ENCODE measurements at places on chromosomes 6 and 20.
A peak's percentile ranks its signal among the peaks of the same experiment; 100 is the strongest.

GRCh38 chr6:121596441-121596840 is 161.0 kb downstream of the GJA1 start:
- DNase-seq: no peak

DNA sequence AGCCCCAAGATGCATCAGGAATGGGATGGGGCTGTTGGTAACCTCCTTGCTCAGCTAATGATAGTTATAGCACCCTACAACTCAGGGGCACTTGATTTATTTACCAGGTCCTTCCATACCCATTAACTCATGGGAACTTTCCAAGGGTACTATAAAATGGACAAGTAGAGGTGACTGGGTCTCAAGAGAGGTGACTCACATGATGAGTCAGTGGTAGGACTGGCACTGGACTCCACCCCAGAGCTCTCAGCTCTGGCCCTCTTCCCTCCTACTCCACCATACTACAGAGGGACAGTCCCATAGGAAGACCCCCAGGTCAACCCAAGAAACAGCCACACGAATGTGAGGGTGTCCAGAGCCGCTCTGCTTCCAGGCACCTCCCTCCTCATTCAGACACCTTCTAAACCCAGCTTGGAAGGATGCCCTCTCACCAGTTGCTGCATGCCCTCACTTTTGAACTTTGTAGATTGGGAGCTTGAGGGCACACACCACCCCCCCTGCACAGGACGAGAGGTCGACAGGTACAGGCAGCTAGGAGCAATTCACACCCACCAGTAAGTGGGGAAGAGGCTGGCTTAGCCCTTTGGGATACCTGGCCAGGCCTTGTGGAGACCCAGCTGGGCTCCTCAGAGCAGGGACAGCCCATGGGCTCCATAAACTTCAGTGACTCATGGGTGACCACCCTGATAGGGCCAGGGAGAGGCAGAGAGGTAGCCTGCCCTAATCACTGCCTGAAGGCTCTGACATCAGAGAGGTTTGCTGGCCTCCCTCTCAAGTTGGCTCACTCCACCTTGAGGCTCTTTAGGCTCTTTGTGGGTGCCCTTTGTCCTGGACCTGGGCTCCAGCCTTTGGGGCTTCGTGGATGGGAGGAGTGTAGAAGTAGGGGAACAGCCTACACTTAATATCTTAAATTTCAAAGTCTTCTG is 81.6 kb upstream of the MLN start:
- peak; percentile 64 for DNase-seq

DNA sequence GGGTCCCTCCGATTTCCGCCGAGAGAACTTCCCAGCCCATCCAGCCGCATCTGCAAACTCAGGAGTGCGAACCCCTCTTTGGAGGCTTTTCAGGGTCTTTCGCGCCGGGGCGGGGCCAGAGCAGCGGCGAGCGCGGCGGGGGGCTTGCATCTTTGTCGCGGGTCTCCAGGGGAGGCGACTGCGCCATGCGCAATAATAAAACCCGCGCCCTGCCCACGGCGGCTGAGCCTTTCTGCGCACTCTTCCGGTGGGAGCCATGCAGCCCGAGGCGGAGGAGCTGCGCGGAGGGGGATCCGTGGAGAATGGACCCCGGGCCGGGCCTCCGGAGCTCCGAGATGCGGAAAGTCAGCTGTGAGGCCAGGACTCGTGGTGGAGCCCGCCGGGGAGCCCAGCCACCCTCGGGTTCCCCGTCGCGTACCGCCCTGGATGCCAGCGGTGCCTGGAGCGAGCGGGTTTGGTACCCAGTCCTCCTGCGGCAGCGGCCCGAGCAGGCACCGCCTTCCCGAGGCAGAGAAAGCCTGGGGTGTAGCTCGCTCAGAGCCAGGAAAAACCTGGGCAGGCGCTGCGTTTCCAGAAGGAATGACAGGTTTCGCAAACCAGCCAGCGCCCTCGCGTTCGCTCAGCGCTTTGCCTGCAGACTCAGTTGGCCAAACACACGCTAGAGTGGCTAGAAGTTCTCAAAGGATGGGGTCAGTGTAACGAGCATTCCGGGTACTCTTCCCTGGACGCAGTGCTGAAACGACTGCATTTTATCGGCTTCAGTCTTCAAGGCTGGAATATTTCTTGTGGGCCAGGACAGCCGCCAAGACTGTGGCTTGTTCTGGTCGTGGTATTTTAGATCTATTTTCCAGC is 1.2 kb downstream of the AKAP12 start:
- DNase-seq: peak; percentile 30

DNA sequence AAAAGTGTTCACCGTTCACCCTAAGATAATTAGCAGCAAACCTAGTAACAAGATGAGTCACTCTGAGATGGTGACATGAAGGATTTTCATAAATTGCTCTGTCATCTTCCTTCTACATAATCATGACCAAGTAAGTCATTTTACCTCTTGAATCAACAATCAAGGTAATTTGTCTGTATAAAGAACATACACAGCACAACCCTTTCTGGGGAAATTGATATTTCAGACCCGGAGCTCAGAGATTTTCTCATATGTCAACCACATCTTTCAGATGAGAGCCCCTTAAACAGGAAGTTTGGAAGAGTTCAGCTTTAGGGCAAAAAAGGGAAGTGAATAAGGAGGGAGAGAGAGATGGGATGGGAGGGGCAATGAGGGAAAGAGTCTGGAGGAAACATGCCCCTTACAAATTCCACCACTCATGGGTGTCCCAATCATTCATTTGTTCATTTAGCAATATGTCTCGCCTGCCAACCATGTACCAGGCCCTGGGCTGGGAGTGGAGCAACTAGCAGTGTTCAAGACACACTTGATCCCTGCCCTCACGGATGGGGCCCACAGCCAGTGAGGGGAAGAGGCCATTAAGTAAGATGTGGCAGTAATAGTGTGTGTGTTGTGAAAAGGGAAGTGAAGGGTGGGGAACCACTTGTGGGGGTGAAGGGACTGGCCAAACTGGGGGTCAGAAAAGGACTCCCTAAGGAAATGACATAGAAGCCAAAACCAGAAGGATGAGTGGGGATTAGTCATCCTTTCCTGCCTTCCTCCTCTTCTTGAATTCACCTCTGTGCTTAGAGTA is 190.9 kb downstream of the MAFB start:
- DNase-seq: no peak

GRCh38 chr6:31299511-31299910 is 27.6 kb upstream of the HLA-C start:
- no peak for DNase-seq

DNA sequence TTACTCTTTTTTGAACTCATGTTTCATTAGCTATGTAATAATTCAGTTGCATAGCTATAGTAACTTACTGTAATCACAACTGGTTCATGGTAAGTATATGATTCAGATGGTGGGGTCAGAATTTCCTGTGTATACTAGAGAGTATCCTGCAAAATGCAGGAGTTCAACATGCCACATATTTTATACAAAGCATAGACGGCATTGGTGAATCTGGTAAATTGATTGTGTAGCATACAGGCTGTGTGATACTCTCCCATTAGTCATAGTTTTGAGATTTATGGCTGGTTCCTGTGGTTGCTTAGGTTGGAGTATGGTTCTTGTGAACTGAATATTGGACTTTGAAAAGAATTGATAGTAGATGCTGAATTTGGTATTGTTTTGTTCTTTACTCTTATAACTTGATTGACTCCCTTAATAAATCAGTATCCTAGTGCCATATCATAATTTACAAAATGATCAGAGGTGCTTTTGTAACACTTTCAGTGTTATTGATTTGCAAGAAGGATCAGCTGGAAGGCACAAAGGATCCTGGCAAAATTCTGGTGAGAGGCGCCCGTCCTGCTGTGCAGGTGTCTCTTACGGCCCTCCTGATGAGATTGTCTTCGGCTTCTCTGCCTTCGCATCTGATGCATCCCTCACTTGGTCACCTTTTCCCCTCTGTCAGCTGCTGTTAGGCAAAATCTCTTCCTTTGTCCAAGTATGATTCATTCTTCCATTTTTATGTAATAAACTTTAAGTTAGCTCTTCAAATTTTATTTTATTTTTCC is 22.6 kb downstream of the SNX9 start:
- no peak for DNase-seq

DNA sequence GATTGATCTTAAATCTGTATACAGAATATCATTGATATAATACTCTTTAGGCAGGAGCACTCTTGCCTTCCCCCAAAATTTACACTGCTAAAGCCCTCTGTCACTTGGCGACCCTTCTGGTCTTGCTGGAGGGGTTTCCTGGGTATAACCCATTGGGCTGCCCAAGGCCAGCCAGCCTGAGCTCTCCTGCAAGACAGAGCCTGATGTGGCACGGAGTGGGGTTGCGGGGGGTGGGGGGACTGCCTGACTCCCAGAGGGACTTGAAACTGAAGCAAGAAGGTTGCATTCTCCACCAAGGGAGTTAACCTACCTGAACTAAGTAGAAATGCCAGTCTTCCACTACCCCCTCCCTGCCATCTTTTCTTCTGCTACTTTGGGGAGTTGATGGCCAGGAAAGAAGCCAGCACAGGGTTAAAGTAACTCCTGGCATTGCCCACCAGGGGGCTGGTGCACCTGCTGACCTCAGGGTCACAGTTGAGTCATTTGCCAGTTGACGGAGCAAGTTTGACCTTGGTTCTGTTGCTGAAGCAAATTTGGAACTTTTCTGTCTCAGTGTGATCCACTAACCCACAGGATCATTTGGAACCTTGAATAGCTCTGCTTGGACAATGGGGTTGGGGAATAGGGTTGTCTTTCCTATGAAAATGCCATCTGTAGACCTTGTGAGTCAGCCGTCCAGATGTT is 79.4 kb downstream of the ASXL1 start:
- no peak for DNase-seq

GRCh38 chr6:80094017-80094416 is 12.5 kb upstream of the BCKDHB start:
- peak; percentile 13 for DNase-seq

DNA sequence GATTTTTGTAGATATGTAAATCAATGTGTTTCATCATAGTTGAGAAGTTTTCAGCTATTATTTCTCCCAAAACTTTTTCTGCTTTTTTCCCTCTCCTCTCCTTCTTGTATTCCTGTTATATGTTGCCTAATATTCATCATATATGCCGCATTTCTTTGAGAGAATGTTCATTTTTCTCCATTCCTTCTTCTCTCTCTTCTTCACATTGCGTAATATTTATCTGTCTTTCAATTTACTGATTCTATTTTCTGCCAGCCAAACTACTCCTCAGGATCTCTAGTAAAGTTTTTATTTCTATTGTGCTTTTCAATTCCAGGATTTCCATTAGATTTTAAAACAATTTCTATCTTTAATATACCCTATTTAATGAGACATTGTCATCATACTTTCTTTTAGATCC is 896.8 kb downstream of the EPHA7 start:
- no peak for DNase-seq

- no peak for DNase-seq
Measured at GRCh38 chr20:19122395-19122794, 90.0 kb upstream of the SLC24A3 start.

DNA sequence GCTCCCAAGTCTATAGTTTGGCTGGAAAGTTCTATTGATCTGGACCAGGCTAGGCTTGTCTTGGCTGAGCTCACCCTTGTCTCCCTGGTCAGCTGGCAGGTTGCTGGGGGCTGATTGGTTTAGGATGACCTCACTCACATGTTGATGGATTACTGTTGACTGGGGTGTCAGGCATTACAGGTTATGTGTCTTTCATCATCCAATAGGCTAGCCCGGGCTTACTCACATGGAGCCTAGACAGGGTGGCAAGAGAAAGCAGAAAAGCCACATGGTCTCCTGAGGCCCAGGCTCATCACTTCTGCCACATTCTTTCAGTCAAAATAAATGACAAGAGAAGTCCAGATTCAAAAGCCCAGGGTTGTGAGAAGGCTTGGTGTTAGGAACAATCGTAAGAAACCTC is 103.5 kb downstream of the BFSP1 start:
- no peak for DNase-seq

- no peak for DNase-seq
Measured at GRCh38 chr6:105695461-105695860, 292.6 kb upstream of the PREP start.

- DNase-seq: no peak
Measured at GRCh38 chr6:166588691-166589336, 2.3 kb upstream of the RAMACL start.

DNA sequence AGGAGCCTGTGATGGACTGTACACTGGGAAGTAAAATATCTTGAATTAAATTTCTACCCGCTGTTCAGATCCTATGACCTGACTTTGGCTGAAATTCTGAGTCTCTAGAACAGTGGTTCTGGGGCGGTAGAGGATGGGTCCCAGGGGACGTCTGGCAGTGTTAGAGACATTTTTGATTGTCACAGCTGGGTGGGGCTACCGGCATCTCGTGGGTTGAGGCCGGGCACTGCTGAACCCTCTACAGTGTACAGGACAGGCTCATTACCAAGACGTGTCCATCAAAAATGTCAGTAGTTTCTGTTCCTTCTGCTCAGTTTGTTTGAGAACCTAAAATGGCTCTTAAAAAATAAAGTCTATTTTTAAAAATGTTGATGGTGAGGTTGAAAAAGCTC is 11.5 kb upstream of the RPS6KA2 start:
- DNase-seq: no peak

DNA sequence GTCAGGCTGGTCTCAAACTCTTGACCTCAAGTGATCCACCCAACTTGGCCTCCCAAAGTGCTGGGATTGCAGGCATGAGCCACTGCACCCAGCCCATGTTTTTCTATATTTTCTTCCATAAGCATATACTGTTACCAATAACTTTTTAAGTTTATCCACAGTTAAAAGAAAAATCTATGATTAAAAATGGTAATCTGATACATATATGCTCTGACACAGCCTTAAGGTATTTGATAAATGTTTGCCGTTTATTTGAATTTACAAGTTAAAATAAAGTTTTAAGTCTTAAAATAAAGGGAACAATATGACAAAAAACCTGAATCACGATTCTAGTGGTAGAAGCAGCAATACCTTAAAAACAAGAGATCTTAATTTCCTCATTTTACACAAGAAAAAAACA is 5.2 kb downstream of the STK38 start:
- DNase-seq: no peak
